Activated CD4-positive, alpha-beta T cell treated with anti-CD3 and anti-CD28 coated beads, Interleukin-2, amount 10 ng/mL, durations not matched to agents 7 days and 5 days (primary cell): ENCODE measurements at places on chromosomes 6 and 20. TPM values are rescaled to one million over a fixed set of nuclear protein-coding genes. Genes with fewer than 3 reads are reported as not detected.

- no peak for DNase-seq
Measured at GRCh38 chr6:33828764-33829731, 25.2 kb upstream of the MLN start.

Gene MSH5
- total RNA-seq = 56.1 TPM

GRCh38 chr6:169800668-169801395 lies 49.4 kb downstream of the ERMARD start:
- no peak for DNase-seq

DNA sequence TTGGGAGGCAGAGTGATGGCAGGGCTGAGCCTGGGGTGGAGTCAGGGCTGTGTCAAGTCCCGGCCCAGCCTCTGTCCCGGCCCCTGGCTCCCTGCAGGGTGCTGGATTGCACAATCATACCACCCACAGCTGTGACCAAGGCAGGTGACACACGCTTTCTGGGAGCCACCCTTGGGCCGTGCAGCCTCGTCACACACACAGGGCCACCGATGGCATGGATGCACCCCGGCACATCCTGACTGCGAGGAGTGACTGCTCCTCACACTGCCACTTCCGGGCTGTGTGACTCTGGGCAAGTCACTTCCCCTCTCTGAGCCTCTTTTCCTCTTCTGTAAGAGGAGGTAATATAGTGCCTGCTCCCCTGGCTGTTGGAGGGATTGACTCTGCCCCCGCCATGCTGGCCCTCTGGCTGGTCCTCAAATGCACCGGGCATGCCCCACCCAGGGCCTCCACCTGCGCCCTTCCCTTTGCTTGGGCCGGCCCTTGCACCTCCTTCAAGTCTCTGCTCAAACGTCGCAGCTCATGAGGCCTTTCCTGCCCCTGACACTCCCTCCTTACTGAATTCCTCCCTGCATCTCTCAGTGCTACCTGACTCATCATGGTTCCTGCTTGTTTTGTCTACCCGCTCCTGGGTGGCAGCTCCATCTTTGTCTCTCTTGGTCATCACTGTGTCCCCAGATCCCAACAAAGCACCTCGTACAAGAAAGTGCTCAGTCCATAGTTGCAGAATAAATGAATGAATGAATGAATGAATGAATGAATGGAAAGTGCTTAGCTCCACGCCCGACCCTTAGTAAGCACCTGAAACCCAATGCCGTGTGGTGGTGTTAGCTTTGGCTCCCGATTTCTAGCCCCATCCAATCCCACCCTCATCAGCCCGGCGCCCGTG lies 93.5 kb downstream of the CEBPB start:
- DNase-seq = no peak

GRCh38 chr20:55977690-55978459 lies 27.4 kb downstream of the CBLN4 start:
- DNase-seq = no peak

- no peak for DNase-seq
Measured at GRCh38 chr20:62367136-62367632, at the start of gene LAMA5. LAMA5 (minus strand) TSS chr20:62367312; CDS start chr20:62367245, 67 bp downstream.

Gene SCP2D1
- not detected for total RNA-seq

DNA sequence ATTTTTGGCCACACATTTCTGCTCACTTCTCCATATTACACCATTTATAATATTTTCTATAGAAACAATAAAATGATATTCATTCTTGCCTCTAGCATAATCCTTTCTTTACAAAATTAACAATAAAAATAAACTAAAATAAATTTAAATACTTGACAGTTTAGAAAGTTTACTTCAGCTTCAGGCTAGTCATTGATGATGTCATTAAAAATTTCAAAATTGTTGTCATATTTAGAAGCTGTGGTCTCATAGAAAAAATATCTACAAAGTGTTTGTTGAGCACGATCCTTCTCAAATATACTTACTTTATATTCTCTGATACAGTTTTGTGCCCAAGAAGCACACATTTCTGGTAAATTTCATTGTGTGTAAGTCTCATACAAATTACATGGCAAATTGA lies 717.4 kb upstream of the CITED2 start:
- DNase-seq = no peak

Gene GUCA1A
- total RNA-seq = not detected

DNA sequence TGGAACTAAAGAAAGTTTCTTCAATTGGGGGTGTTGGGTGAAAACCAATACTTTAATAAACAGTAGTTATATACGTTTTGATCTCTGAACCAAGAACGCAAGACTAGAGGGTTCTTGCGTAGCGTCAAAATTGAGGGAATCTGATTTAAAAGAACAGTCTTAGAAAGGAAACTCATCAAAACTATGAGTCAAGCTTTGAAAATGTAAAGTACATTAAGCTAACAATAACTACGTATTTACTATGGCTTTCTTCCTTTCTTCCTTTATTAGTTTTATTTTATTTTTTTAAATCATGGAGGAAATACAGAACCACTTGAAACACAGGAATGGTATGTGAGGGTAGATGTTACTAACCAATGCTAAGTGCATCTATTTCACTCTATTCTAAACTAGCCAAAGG lies 287.0 kb upstream of the RSPO3 start:
- DNase-seq = no peak

- no peak for DNase-seq
Measured at GRCh38 chr20:57001126-57001767, 265.2 kb downstream of the BMP7 start.

DNA sequence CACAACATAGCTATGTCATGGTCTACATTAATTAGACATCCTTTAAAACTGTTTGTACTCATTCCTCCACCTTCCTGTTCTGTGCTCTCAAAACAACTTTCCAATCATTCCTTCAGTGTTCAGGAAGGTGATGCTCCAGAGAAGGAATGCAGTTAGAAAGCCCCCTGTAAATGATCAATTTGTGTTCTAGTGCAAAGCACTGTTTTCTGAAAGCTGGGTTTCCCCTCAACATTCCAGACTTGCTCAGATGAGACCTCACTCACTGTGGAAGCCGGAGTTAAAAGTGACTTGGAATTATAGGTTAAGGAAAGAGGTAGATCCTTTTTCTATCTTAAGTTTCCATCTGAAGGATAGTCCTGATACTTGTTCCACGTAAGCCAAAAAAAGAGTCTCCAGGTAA lies 95.9 kb downstream of the BMP2 start:
- no peak for DNase-seq

DNA sequence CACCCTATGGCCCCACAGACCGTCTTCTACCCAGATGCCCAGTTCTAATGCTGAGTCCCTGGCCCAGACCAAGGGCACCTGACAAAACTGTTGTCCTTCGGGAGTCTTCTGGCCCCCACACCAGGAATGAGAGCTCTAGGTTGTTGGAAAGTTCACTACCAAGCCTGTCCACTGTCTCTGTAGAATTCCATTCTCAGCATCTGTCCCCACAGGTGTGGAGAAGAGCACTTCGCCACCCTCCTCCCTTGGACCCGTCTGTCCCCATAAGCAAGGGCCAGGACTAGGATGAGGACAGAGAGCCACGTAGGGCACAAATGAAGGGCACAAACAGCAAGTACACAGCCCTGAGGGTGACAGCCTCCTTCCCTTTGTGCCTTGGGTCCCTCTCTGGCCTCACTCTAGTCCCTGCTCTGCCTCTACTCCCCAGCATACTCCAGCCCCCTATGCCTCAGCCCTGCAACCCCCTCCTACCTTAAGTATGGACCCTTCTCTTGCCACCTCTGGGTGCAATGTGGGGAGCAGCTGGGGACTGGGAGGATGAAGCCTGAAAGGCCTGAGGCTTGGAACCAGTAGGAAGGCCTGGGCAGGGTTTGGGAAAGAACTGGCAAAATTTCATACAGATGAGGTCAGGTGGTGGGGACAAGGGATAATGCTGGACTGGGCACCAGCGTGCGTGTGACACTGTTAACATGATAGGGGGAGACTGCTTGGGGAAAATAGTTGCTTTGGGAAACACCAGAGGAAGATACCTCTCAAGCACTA lies 4.3 kb downstream of the LZTS3 start:
- no peak for DNase-seq
